ENCODE measurements at places on chromosomes 5 and 9.
A peak's percentile ranks its signal among the peaks of the same experiment; 100 is the strongest.

DNA sequence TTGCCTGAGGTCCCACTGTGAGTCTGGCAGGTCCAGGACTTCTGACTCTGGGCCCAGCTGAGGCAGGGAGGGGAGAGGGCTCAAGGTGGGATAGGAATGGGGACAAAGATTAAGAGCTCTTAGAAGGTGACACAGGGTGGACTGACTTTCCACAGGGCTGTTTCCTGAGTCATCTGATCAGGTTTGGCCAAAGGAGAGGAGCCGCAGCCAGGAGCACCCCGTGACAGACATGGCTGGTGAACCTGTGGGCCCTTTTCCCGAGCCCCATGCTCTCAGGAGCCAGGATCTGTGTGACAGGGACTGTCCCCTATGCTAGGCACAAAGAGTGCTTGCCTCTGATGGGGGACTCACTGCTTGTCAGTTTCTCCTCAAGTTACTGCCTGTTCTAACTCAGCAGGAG lies 37.8 kb downstream of the COL27A1 start:
- no peak for DNase-seq

GRCh38 chr9:136645903-136646754 lies 16.6 kb upstream of the EGFL7 start:
- DNase-seq, result peak; percentile 94

DNA sequence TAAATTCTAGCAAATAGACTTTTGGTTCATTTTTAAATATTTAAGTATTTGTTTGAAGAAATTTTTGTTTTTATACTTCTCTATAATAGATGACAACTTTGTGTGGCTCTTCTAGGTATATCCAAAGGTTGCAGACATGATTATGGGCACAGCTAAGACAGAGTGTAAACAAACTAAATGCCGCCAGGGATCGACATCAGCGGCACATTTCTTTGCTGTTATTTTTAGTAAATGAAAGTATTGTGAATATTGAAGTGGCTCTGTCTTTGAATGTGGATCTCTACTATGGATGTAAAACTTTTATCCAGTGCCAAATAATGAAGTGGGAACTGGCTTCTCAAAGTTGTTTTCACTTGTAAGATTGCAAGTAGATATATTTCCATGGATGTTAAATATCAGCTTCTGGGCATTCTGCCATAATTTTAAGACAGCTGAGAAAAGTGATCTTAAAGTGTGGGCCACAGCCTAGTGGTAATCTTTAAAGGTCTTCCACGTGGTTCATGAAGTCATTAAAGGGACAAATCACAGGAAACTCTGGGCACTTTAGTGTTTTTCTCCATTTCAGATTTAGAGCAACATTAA lies 589.9 kb downstream of the ZNF608 start:
- DNase-seq, result no peak

- DNase-seq, result no peak
Measured at GRCh38 chr5:1152771-1153282, 41.0 kb upstream of the SLC12A7 start.

DNA sequence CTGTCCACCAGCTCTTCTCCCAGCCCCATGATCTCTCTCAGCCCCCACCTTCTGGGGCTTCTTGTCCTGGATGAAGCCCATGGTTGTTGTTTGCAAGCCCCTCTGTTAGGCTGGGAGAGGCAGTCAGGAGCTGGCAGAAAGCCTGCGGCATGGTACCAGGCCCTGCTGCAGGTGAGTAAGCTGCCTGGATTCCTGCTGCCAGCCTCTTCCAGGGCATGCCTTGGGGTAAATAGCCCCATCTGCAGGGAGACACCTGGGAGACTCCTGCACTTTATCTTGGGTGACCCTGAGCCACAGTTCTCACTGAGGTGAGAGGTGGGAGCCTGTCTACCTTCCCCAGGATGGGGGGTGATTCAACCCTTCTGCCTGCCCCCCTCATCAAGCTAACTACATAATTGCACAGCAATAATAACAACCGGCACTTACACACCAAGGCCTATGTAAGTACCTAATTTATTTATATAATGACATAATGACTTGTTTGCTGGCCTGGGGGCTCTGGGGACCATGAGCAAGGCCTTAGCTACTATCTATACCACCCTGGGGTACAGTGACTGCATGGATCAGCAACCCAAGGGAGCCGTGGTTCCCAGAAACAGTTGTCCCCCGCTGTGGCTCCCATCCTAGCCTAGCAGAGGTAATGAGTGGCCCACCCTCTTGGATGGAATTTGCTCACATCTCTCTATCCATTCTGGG lies 116.0 kb downstream of the PSD2 start:
- no peak for DNase-seq

DNA sequence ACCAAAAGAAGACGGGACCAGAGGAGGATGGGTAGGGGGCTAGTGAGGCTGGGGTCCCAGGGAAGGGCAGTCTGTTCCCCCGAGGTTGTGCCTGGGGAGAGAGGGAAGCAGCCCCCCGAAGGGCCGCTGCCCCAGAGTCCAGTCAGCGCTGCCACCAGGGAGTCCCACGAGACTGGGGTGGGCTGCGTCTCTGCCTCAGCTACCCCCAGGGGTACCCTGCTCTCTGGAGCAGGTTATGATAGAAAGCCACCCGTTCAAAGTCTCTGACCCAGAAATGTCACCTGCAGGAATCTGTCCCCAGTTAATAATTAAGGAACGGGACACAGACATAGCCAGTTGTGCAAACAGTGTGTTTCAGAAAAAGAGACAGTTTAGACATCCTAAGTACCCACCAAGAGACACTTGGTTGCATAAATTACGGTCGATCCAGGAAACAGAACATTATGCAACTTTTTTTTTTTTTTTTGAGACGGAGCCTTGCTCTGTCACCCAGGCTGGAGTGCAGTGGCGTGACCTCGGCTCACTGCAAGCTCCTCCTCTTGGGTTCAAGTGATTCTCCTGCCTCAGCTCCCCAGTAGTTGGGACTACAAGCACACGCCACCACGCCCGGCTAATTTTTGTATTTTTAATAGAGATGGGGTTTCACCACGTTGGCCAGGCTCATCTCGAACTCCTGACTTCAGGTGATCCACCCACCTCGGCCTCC lies 10.7 kb upstream of the AGPAT2 start:
- no peak for DNase-seq

GRCh38 chr5:1523793-1524480 lies at the start of gene LPCAT1:
LPCAT1 (minus strand) TSS chr5:1523960; CDS start chr5:1523844, 116 bp downstream.
- peak; percentile 72 for DNase-seq

GRCh38 chr9:136650648-136651047 lies 12.1 kb upstream of the EGFL7 start:
- DNase-seq, result no peak

GRCh38 chr9:131534721-131535237 lies 3.7 kb upstream of the UCK1 start:
- peak; percentile 43 for DNase-seq

- DNase-seq, result no peak
Measured at GRCh38 chr5:14569948-14570691, 11.5 kb upstream of the OTULINL start.

DNA sequence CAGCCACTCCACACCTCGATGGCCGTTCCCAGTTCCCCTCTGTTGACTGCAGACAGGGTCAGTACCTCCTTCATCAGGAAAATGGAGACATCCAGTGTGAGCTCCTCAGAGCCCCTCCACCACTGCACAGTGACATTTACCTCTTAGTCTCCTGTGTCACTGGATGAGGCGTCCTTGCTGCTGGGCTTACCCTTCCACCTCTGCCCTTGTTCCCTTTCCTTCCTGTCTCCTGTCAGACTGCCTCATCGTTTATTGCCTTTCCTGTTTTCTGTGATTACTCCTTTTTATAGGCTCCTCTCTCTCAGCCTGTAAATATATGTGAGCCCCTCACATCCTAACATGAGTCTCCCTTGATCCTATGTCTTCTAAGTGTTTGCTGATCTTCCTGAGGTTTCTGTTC lies 23.2 kb upstream of the SPTAN1 start:
- DNase-seq, result no peak

DNA sequence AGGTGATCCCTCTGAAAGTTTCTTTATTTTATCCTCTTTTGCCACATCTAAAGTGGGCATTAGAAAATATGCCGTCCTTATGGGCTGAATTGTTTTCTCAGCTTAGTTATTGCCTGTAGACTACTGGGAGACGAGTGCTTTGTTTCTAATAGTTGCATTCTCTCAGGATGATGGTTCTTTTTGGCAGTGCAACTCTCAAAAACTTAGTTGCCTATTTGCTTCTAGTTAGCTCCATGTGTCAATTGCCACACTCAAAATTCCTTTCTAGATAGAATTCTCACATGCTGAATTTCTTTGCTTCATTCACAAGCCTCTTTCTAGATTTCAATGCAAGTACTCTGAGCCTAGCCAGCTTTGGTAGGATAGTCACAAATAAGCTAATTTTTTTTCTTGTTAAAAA lies 155.5 kb downstream of the FGF10 start:
- no peak for DNase-seq

DNA sequence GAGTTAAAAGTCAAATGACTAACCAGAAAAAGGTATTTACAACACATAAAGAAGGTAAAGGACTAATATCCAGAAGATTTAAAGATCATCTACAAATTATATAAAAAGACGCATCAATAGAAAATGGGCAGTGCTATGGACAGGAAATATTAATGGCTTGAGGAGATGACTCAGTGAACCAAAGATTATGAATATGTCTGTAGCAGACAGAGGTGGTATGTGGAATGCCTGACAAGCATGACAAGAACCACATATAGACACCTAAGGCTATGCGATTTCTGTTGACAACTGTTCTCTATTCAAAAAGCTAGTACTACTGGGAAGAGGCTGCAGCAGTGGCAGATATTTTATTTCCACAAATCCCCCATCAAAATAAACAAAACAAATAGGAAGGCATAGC lies 177.0 kb upstream of the SH3GL2 start:
- DNase-seq, result no peak

- DNase-seq, result no peak
Measured at GRCh38 chr5:50657044-50657443, 9.4 kb upstream of the PARP8 start.

- no peak for DNase-seq
Measured at GRCh38 chr5:124677374-124678351, 68.8 kb downstream of the ZNF608 start.

DNA sequence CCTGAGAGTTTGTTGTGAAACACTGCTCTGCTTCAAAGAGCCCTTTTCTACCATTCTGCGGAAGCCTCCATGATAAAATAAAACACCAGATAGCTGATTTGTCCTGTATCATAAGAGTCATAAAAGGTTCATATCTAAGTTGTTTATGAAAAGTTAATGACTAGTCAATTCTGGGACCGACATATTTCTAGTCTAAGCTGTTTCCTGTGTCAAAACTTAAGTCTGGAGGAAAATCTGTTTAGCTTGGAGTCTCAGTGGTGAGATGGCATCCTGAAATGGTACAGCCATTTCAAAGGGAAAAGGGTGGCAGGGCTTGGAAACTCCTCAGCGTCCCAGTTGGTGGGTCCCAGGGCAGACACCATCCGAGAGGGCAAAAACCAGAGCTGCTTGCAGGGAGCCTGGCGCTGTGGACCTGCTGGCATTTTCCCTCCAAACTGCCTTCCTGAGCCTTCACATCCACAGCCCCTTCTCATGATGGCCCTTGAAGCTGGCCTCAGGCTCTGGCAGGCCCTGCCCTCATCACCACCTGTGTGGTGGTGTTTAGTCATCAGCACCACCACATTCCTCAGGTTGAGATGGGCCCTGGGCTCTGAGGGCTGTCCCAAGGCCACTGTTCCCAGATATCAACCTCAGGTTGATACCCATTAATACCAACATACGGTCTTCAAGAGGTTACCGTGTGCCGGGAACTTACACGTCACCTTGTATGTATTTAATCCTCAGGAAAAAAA lies 184.0 kb downstream of the HSPA4 start:
- DNase-seq, result no peak

- no peak for DNase-seq
Measured at GRCh38 chr5:132364319-132364718, 5.2 kb upstream of the SLC22A5 start.

GRCh38 chr9:85639675-85640186 lies 102.0 kb downstream of the AGTPBP1 start:
- no peak for DNase-seq

DNA sequence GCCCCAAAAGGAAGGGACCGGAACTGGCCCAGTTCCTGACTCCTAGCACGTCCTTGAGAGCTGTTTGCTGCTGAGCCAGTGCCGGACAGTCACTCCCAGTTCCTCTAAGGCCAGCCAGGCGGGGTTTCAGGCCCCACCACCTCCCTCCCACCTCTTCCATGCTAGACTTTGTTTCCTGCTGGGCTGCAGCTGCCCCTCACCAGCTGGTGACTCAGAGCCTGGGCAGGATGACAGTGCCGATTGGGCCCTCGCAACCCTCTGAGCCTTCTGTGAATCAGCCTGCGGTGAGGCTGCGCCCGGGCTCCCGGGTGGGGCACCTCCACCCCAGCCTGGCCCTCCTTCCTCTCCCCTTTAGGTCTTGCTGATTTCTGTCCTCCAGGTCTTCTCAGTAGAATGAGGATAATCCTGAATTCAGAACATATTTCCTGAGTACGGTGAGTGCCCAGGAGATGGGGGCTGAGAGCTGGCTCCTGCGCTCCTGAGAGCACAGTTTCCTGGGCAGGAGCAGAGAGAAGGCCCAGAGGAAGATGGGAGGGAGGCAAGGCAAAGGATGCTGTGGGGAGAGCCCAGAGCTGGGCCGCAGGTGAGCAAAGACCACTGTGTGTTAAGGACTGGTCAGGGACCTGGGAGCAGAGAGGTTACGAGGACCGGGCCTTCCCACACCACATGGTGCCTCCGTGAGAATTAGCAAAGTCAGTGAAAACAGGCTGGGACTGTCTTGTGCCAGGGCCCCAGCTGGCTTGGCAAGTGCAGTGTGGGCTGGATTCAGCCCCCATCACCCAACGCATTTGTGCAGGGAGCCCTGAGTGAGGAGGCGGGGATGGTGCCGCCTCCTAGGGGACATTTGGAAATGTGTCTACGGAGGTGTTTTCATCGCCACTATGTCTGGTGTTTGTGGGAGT lies 32.9 kb upstream of the STXBP1 start:
- peak; percentile 88 for DNase-seq

DNA sequence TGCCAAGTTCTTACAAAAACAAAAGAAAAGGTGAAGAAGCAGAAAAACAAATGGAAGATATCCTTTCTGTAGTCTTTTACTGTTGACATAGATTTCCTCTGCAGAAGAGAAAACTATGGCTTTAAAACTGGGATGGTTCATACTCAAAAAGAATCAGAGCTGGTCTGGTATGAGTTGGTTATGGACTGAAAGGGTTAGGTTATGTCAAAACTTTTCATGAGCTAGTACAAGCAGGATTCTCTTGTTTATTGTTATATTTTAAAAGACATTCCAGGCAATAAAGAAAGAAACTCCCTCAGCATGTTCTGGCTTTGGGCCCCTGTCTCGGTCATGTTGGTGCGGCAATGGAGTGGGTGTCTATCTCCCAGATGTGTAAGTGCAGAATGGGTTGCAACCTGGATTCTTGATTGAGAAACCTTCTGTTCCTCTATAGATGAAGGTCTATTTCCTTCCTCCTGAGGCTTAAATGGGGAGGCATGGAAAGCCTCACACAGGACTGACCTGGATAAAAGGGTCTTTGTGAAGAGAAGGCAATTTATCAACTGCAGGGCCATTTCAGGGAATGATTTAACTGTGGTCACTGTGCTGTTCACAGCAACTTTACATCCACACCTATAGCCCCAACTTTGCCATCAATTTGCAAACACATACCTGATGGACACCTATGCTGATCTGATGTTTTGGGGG lies 209.6 kb upstream of the TNC start:
- DNase-seq, result no peak

Measured in GDM1 (cell line).